ENCODE measurements at places on chromosomes 3 and 15.

GRCh38 chr3:190424478-190425439 is 24.9 kb downstream of the TMEM207 start:
- DNase-seq: peak; percentile 67

DNA sequence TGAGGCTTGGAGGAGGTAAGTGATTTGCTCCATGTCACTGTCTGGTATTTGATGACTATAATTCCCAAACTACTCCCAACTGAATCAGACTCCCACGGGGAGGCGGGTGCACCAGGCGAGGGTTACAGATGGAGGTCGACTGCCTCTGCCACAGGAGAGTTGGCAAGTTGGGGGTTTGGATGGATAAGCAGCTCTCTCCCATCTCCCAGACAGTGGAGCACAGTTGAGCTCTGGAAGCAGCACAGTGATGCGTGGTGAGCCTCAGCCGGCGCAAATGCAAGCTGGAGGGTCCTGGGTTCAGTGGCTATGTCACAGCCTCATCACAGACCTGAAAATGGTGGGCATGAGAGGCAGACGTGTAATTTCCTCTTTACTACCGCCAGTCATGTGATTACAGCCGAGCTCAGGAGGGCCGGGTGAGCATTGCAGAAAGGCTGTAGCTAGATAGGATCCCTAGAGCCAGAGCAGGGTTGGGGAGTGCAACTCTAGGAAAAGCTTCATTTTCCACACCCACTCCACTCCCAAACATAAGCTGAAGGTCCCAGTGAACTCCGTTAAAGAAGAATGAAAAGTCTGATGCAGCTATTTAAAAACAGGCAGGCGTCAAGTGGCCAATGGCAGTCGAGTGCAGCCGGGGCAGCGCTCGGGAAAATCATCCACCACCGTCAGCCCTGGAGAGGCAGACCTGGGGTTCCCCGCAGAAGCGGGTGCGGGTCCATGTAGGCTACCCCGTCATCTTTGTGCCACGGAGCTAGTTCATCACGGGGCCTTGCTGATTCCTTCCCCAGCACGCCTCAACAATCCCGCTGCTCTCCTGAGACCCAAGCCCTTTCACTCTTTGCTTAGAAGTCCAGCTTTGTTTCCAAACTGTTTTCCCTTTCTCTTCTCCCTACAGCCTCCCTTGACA is 33.3 kb upstream of the VPS8 start:
- no peak for DNase-seq

DNA sequence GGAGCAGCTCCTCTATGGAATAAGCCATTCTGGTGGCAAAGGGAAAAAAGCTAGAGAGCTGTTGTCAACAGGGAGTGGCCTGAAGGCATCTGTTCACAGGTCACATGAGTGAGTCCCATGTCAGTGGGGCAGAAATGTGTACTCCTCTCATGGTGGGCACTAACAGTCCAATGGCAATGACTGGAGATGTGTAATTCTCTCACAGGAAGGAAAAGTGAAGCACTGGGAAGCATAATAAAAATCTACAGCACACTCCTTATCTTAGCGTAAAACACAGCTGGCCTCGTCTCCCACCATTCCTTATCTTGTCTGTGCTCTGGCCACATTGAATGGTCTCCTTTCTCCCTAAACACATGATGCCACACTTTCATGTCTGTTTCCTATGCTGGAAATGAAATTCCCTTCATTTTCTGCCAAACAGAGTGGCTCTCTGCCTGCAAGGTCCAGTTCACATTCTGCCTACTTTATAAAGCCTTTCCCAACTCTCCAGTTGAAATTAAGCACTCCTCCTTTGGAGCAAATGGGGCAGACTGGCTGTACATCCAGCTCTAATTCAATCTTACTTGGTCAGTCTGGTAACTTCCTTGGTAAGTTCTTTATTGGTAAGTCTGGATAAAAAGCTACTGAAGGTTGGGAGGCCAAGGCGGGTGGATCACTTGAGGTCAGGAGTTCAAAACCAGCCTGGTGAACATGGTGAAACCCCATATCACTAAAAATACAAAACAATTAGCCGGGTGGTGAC is 139.8 kb downstream of the RPL22L1 start:
- DNase-seq: no peak

- no peak for DNase-seq
Observed at GRCh38 chr15:73786538-73786937, 33.4 kb upstream of the INSYN1 start.

- peak; percentile 77 for DNase-seq
Observed at GRCh38 chr15:62649793-62650420, 392.6 kb upstream of the TPM1 start.

- no peak for DNase-seq
Observed at GRCh38 chr15:64544450-64544849, 84.1 kb downstream of the ZNF609 start.

DNA sequence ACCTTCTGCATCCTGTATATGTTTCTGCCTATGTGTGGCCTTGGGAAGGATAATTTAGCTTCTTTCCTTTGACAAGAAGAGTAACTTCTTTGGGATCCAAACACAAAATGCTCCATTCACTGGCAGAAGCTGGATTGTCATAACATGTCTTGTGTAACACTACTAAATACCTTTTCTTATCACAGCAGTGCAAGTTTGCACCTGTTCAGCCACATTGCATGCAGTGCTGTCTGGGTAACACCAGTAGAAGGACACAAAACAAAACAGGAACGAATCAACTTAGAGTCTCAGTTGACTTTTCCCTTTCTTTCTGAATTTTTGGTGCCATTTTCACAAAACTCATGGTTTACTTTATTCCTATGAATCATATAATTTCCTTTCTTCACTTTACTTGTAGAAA is 43.6 kb upstream of the TNIK start:
- DNase-seq: no peak

DNA sequence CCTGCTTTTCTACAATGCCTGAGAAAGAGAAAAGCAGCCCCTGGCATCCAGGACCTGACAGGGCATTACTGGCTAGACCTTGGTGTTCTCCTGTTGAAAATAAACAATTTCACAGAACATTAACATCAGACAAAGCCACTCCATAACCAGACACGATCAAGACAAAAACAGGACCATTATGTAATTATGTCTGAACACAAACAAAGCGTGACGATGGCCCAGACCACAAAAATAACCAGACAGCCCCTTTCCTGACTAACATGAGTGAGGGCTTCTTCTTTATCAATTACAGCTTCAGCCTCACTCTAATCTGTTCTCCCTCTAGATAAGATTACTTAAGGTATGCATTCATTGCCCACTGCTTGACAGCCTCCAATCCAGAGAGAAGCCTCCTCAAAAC is 172.7 kb upstream of the LMCD1 start:
- DNase-seq: no peak

- no peak for DNase-seq
Observed at GRCh38 chr3:134251731-134252391, 1.2 kb upstream of the RYK start.

DNA sequence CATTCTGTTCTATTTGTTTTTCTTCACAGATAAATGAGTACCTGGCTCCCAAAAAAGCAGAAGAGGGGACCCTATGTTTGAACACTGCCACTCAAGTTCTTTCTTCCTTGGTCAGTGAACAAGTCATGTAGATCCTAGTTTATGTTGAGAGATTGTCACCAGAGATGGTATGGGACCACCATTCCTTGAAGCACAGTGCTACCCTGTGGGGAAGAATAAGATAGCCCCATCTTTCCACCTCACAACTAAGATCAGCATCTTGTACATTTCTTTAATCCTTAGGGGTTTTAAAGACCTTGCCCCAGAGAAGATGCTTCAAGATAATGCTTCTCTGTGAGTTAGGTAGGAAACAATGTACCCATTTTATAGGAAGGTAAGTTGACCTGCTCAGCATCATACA is 233.5 kb upstream of the WNT5A start:
- no peak for DNase-seq

DNA sequence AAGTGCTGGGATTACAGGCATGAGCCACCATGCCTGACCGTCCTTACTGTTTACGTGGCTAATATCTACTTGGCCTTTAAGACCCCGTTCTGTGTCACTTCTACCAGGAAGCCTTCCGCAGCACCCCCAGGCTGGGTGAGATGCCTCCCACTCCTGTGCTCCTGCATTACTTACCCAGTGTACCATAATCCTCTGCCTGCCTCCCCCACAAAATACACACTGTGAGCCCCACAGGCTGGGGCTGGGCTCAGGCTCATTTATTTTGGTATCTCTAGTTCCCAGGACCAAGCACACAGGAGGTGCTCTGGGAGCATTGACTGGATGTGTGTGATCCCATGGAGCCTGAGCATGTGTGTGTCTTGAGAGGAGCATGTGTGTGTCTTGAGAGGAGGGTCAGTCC is 14.9 kb downstream of the MRAS start:
- DNase-seq: no peak

- no peak for DNase-seq
Observed at GRCh38 chr15:42819786-42820185, 82.9 kb upstream of the CDAN1 start.

DNA sequence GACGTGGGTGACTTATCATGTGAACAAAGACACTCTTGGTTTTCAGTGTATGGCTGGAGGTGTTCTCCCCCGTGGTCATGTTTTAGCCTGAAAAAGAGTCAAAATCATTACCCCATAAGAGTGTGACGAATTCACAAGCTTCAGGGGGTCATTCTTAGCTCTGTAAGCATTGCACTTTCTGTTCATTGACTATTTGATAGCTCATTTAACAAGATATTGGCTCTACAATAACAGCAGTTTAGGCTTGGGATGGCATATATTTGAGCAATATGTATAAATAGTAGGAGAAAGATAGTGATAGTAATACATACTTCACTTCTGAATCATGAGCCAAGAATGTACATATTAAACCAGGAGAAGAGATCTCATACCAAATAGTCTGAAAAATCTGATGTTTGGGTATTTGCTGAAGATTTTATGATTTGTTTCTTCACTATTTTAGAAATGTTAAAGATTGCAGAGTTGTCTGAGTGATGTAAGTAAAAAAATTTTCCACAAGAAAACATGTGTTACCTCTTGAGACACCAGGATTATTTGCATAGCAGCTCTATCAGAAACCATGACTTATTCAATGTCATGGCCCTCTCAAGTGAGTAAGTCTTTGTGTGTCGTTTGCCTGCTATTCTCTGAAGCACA is 996.0 kb downstream of the OTOL1 start:
- DNase-seq: no peak

DNA sequence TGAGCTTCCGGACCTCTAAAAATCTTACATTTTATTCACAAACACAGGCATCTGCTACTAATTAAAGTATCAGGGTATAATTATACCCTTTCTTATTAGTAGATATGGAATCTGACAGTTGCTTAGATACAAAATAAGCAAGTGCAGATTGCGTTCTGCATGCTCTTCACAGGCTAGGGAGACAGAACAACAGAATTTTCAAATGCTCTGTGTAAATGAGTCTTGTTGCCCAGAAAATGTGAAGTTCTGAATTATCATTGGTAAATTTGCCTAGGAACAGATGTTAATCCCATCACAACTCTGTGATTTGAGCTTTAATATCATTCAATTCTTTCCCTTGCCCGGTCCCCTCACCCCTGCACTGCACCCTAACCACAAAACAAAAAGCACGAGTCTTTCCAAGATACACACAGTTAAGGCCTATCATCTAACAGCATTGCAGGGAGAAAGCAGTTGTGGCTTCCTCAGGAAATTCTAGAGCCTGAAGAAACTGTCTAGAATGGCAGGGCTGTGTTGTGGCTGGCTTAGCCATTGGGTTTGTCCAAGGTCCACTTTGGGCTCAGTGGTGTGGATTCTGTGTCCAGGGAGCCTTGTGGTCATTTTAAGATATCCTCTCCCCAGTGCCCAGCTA is 119.8 kb downstream of the PDCD6IP start:
- no peak for DNase-seq

- no peak for DNase-seq
Observed at GRCh38 chr3:142596726-142597088, 514 bp downstream of the PLS1 start.

DNA sequence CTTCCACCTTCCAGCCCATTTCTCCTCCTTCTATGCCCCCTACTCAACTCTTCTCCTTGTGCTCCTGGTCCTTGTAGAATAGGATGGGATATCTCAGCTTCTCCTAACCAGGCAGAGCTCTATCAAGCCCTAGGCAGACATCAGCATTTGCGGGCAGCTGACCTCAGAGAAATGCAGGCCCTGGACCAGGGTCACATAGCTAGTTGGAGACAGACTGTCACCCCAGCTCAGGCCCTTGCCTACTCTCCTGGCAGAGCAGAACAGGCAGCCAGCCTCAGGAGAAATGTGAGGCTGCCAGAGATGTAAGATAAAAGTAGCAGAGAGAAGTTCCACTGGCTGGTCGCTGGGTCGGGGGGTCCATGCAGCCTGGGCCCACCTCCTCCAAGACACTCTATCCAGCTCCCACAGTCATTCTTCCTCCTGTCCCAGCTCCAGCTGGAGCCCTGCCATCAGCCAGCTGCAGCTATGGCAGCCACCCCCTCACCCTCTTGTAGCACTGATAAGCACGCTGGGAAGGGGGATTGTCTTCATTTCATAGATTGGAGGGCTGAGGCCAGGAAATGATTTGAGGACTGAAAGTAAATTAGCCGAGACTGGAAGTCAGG is 4.0 kb downstream of the CYP8B1 start:
- DNase-seq: no peak
